Panc1 (cell line): ENCODE measurements at places on chromosomes 1 and 21. TPM values are rescaled to one million over a fixed set of nuclear protein-coding genes. Genes with fewer than 3 reads are reported as not detected.

GCSAML gene
- not detected for total RNA-seq

GRCh38 chr1:195202241-195202640, 1406.0 kb downstream of the KCNT2 start:
- DNase-seq: no peak

DNA sequence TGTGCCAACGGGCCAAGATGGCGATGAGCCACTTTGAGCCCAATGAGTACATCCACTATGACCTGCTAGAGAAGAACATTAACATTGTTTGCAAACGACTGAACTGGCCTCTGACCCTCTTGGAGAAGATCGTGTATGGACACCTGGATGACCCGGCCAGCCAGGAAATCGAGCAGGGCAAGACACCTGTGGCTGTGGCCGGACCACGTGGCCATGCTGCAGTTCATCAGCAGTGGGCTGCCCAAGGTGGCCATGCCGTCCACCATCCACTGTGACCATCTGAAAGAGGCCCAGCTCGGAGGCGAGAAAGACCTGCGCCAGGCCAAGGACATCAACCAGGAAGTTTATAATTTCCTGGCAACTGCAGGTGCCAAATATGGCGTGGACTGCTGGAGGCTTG, 32.2 kb upstream of the GPR137B start:
- DNase-seq: no peak

DNA sequence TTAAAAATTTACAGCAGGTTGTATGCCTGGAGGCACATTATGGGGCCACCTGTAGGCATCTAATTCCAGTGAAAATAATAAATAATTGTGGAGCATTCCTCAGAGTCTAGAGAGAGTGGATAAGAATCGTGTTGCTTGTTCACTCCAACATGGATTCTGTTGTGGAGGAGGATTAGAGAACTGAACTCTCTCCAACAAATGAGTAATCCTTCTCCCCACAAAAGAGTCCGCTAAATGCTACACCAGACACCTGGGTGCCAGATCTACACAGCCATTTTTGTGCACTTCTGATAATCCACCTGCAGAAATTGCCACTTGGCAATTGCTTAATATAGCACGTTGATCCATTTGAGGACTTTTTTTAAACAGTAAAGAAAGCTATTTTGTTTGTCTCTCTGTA, 113.7 kb upstream of the DPYD start:
- DNase-seq: no peak

DNA sequence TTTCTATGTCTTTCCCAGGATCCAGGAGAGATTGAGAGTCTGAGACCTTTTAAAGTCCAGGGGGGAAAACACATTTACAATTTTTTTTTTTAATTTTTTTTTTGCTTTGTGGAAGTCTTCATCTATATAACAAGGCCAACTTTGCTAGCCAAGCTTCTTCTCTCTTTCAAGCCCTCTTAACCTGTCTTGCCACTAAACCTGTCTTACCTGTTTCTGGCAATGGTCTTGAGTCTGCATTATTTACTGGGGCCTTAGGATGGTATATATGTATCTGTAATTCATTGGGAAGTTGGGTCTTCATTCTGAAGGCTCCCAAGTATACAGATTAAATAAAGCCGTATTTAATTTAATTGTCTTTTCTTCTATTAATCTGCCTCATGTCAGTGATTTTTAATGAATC, 750.9 kb upstream of the B3GALT2 start:
- DNase-seq: no peak

GRCh38 chr21:40714536-40714935, 132.4 kb downstream of the DSCAM start:
- no peak for DNase-seq

CATSPERE gene
- total RNA-seq: 0.31 TPM

DNA sequence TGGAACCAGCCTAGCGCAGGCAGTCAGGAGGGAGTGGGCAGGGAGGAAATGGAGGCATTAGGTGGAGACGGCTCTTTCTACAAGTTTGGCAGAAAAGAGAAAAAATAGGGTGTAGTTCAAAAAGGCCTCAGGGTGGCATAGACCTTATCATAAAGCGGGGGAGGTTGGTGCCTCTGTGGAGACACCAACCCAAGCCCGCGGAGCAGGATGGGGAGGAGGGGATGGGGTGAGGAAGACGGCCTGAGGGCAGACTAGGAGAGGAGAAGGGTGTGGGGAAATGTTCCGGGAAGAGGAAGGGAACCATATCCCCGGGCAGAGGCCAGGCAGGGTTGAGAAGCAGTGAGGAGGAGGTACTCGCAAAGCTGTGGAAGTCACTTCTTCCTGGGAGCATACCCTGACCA, 17.4 kb upstream of the SHE start:
- no peak for DNase-seq

DNA sequence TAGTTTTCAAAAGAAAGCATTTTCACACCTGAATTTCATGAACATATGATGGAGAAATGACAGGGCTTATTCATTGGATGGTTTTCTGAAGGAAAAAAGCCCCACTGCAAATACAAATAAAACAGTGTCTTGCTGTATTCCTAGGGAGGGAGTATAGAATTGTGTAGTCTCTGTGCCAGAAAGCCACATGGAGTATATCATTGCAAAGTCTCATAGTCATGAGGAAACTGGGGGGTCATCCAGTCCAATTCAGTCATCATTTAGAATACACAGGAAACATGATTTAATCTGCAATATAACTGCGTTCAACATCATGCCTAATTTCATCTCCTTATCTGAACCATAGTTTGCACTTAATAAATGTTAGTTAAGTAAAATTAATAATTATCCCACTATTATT, 222.3 kb downstream of the NTNG1 start:
- DNase-seq: no peak

GRCh38 chr1:246004301-246004700, 502.8 kb downstream of the SMYD3 start:
- DNase-seq: no peak

DNA sequence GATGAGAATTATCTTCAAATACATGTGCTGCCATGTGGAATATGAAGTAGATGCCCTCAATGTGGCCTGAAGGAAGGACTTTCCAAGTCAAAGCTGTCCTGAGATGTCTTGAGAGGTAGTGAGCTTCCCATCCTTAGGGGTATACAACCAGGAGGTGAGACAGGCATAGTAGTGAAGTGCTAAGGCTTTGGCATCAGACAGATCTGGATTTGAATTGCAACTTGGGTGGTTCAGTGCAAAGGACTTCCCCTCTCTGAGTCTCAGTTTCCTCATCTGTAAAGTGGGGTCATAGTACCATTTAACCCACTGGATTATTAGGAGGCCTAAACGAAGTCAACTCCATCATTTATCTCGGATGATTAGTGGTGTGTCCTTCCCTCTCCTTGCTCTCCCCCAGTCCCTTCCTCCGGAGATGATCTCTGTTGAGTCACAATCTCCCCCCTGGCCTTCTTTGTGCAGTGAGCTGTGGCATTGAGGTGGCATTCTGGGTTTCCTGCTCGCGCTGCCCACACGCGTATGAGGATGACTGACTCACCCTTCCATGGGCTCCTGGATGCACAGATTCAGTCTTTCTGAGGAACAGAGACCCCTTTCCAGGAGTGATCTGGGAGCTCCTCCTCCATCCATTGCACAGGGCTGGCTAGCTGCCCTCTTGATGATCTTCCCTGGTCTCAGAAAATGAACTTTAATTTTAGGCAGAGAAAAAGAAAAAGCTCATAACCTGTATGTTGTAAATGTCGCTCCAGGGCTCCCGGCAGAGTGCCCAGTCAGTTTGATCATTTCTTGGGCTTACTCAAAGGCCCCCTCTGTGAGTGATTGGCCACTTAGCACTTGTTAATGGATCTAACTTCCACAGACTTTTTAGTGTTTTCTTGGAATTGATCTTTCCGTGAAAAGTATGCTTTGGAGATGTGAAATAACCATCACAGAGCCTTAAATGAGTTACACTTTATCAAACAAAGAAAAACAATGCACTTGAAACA, 354.6 kb downstream of the PTPRU start:
- no peak for DNase-seq

CLCA1 gene
- 0.08 TPM for total RNA-seq

SLC9C2 gene
- total RNA-seq: not detected

HTR1D gene
- 3.5 TPM for total RNA-seq

CFHR2 gene
- not detected for total RNA-seq

ANGPTL3 gene
- not detected for total RNA-seq

OPRD1 gene
- 5.4 TPM for total RNA-seq

DNA sequence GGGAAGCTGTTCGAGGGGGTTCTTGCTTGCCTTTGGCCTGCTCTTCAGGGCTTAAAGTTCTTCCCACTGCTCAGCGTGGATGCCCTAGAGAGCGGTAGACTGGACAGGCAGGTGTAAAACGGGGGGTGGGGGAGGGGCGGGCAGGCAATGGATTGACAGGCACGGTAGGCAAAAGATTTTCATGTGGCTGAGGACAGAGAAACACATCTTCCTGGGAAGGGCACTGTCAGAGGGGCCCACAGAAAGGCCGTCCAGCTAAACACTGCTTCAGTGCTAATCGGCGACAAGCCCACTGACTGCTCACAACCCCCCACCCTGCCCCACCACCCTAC, 412 bp downstream of the ABCA4 start:
- DNase-seq: no peak

FMO5 gene
- 0.57 TPM for total RNA-seq

DNA sequence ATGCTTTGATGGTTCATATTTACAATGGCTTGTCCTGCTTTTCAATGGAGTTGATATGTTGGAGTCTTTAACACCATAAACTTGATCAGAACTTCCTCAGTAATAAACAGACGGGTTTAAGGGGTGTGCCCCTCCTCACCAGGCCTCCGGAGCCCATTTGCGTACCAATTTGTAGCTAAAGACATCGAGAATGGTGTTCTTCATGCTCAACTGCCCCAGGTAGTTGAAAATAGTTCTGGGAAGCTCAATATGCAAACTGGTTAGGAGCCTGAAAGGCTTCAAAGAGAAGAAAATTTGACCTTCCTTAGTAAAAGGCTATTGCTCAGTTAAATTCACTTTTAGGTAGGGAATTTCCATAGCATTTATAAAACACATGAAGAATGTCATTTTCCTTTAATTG, 68.1 kb upstream of the RRP15 start:
- no peak for DNase-seq

DNA sequence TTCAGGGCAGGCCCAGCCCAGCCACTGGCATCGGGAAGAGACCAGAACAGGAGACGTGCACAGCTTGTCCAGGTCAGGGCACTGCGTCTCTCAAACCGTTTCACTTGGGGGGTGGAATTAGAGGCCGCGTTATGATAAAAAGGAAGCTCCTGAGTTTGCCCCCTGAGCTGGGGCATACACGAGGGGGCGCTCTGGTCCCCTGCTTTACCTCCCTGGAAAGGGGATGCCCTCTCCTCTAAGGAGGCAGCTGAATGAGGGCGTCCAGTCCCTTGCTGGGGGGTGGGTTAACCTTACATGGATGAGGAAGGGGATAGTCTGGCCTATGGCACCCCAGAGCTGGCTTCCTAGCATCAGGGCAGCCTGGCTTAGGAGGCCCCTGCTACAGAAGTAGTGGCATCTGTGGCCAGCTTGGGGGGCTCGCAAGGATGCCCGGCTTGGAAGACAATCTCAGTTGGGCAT, 2.3 kb downstream of the MYOG start:
- no peak for DNase-seq

DNA sequence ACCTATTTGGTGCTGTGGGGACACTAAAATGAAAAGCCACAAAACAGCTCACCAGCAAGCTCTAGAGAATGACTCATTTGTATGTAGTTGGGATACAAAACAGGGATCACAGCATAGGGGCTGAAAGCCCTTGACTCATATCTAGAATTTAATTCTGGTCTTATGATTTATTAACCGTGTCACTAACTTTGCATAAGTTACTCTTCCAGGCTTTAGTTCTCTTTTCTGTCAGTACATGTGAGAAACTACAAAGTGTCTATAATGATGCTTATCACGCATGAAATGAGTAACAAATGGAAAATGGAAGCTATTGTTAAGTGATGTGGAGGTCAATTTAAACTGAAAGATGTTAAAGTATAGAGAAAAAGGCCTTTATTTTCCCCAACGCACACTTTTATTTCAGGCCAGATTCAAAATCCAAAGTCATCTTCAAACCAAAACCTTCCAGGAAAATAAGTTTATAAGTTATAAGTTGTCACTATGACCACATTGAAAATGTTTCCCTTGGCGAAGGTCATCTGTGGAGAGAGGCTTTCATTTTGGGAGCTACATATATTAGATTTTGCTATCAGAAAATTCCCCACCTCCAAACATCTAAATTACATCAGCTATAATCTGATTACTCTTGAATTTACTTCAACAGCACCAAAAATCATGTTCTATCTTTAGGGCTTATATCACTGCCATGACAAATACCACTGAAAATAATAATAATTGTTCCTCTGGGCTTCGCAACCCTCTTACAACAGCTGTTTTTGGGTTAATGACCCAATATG, 430.5 kb downstream of the MRPL39 start:
- DNase-seq: no peak

GRCh38 chr1:47524272-47524671, 86.4 kb downstream of the FOXD2 start:
- no peak for DNase-seq

CYP4A22 gene
- not detected for total RNA-seq

- no peak for DNase-seq
Measured at GRCh38 chr1:61042466-61043009, 39.8 kb upstream of the NFIA start.

- no peak for DNase-seq
Measured at GRCh38 chr1:37901191-37901892, 42.0 kb upstream of the MTF1 start.

- no peak for DNase-seq
Measured at GRCh38 chr1:125065821-125066180, 3881.0 kb downstream of the SRGAP2C start.

GRCh38 chr1:218775501-218776021, 398.1 kb upstream of the LYPLAL1 start:
- no peak for DNase-seq

DNA sequence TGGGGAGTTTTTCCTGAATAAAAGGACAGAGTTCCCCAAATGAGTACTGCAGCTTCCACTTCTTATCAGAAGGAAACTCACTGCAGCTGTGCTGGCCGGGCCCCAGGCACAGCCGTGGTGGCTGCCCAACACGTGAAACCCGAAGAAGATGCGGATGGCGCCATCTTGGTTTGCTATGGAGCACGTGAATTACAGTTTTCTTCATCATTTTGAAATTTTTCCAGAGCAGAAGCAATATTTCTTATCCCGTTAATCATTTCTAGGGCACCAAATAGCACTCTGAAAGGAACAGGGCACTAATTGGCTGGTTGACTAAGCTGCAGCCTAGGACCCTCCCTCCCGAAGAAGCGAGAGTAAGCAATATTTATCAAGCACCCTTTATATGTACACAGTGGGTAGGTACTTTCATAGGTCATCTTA, 63.2 kb upstream of the EPS8L3 start:
- DNase-seq: no peak

GRCh38 chr1:151855933-151856332, 2.4 kb upstream of the THEM5 start:
- DNase-seq: no peak
